ENCODE measurements at places on chromosomes 2 and 18. TPM values are rescaled to one million over a fixed set of nuclear protein-coding genes. Genes with fewer than 3 reads are reported as not detected.
A peak's percentile ranks its signal among the peaks of the same experiment; 100 is the strongest.

DNA sequence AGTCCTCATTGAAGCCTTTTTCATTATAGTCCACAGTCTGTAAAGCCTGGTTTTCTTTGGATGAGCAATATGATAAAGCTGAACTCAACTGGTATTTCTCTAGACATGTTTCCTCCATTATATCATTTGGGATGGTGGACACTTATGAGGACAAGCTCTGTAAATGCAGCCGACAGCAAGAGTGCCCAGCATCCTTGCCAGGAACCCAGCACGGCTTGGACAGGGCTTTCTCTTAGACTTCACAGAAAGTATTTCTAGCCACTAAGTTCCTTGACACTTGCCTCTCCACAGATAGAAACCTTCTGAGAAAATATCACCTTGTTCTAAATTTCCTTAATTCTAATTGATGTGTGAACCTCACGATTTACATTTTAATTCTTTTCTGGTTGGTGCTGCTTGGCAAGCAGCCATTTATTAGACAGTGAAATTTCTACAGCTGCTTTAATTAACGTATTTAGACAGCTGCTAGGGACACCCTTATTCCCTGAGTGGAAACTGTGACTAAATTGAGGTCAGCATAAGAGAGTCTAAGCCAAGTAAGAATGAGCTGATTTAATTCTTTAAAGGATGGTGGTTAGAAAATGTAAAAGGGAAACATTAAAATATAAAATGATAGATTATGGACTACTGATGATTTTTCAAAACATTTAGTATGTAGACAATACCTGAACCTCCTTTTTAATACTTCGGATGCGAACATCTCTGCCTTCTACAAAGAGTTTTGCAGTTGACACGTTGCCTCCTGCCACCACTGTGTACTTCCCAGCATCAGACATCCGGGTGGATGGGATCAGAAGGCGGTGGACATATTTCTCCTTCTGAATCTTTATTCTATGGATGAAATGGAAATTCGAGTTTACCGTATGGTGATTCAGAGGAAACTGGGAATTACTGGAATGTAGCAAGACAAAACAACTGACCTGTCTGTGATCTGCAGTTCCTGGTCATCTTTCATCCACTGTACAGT lies 39.8 kb downstream of the TTN start:
- no peaks in the 10 kb centered on the region for H3K27me3 ChIP-seq
- peaks cover 7% of the 10 kb centered on the region for H3K36me3 ChIP-seq
- H3K4me3 ChIP-seq = no peak overlapping the region
- DNase-seq = no peak
- no peaks in the 10 kb centered on the region for H3K4me1 ChIP-seq
- H3K27ac ChIP-seq = no peak overlapping the region

GRCh38 chr18:48811401-48811800 lies 139.4 kb downstream of the SMAD7 start:
- no peak overlapping the region for H3K4me3 ChIP-seq
- no peak for DNase-seq
- peaks cover 51% of the 10 kb centered on the region for H3K4me1 ChIP-seq

- no peaks in the 10 kb centered on the region for H3K36me3 ChIP-seq
- H3K4me1 ChIP-seq = no peaks in the 10 kb centered on the region
- no peak overlapping the region for H3K27ac ChIP-seq
- H3K4me3 ChIP-seq = no peak overlapping the region
These were observed 24.1 kb downstream of the CIDEA start for GRCh38 chr18:12278215-12278671.

DNA sequence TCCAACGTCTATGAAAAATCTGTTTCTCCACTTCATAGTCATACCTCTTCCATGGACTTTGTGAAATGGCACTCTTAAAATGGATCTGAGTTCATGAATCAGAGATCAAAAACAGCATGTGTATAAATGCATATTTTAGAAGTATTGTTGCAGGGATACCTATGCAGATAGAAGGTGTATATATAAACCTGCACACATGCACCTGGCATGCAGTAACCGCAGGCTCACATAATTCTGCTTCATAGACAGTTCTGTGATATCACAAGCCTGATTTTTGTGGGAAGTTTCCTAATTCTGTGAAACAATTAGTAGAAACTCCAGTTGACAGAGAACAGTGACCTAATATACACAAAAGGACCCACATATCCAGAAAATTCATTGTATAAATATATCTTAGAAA lies 421.7 kb downstream of the TGIF1 start:
- H3K4me1 ChIP-seq = no peaks in the 10 kb centered on the region
- no peak overlapping the region for H3K4me3 ChIP-seq
- no peaks in the 10 kb centered on the region for H3K36me3 ChIP-seq

GRCh38 chr2:8432706-8433336 lies 249.0 kb upstream of the ID2 start:
- peak overlapping the region; percentile 58 for H3K27ac ChIP-seq

DNA sequence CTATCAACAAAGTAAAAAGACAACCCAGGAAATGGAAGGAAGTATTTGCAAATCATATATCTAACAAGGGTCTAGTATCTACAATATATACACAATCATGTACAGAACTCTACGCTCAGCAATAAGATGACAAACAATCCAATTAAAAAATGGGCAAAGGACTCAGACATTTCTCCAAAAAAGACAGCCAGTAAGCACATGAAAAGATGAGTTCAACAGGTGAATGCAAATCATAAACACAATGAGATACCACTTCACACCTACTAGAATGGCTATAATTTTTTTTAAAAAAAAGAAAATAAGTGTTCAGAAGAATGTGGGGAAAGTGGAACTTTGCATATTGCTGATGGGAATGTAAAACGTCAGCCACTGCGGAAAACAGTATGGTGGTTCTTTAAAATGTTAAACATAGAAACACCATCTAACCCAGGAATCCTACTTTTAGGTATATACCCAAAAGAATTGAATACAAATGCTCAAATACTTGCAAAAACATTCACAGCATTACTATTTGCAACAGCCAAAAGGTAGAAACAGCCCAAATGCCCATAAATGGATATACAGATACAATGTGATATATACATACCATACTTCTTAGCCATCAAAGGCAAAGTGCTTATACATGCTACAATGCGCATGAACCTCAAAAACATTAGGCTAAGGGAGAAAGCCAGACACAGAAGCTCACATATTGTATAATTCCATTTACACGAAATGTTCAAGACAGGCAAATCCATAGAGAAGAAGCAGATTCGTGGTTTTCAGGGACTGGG lies 121.2 kb downstream of the CABYR start:
- H3K4me1 ChIP-seq = no peaks in the 10 kb centered on the region
- no peak overlapping the region for H3K4me3 ChIP-seq
- no peaks in the 10 kb centered on the region for H3K27me3 ChIP-seq
- no peak overlapping the region for H3K27ac ChIP-seq
- DNase-seq = no peak

DNA sequence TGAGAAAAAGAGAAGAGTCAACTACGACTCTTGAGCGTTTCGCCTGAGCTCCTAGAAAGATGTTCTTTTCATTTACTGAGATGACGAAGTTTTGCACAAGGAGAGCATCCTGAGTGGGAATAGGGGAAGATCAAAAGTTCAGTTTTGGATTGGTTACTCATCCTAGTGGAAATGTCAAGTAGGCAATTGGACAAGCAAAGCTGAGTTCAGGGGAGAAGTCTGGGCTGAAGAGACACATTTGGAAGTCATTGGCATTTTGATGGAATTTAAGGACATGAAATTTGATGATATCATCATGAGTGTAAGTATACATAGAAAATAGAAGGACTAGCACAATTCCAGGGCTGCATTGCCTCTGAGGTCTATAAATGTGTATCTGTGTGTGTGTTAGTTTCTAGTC lies 416.6 kb downstream of the RAD51AP2 start:
- no peak for DNase-seq
- no peaks in the 10 kb centered on the region for H3K4me1 ChIP-seq
- no peaks in the 10 kb centered on the region for H3K27me3 ChIP-seq
- H3K36me3 ChIP-seq = no peaks in the 10 kb centered on the region
- no peak overlapping the region for H3K4me3 ChIP-seq

- no peaks in the 10 kb centered on the region for H3K36me3 ChIP-seq
- no peak overlapping the region for H3K27ac ChIP-seq
- H3K4me3 ChIP-seq = no peak overlapping the region
- no peaks in the 10 kb centered on the region for H3K4me1 ChIP-seq
These were observed 355.6 kb downstream of the PAX3 start for GRCh38 chr2:221943076-221943810.

- no peak overlapping the region for H3K4me3 ChIP-seq
- peaks cover 7% of the 10 kb centered on the region for H3K4me1 ChIP-seq
- no peak for DNase-seq
- H3K36me3 ChIP-seq = peaks cover 70% of the 10 kb centered on the region
- no peak overlapping the region for H3K27ac ChIP-seq
- H3K27me3 ChIP-seq = no peaks in the 10 kb centered on the region
These were observed 16.5 kb downstream of the DNAJC27 start for GRCh38 chr2:24955232-24955631.

DNA sequence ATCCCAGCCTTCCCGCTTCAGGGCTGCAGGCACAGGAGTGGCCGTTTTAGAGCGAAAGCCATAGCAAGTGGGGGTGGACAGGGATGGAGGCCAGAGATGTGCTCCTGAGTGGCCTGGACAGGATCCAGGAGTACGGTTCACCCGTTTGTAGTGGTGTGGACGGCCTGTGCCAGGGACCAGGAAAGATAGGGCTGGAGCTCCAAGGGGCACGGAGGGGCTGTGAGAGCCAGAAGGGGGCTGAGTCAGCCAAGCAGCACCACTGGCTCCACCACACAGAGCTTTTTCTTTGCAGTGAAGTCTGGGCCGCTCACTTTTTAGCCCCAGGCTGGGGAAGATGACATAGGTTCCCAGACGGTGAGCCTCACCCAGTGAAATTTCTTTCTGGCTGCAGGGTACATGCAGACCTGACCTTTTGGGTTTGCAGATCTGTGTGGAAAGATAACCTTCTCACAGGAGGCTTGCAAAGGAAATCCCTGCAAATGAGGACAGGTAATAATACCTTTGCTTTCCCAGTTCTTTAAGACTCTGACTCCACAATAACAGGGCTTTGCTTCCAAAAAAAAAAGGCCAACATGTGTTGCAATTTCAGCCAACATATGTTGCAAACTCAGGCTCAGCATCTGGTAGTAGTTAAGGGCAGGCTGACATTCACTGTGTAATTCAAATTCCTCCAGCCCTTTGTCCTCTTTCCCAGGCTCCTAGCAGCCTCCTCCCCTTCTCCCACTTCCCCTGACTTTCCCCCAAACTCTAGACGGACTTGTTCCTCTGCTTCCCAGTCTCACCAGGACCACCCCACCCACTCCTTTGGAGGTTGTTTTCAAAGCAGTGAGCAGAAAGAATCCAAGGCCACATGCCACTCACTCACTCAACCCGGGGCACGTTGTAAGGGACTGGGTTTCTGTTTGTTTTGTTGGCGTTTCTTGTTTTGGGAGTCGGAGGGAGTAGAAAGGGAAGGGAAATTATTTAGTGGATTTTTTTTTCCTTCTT lies 20.3 kb upstream of the LAPTM4A start:
- H3K4me1 ChIP-seq = no peaks in the 10 kb centered on the region
- H3K36me3 ChIP-seq = no peaks in the 10 kb centered on the region
- peaks cover 6% of the 10 kb centered on the region for H3K27me3 ChIP-seq
- no peak overlapping the region for H3K27ac ChIP-seq
- no peak for DNase-seq

GRCh38 chr18:27577752-27578151 lies 392.6 kb upstream of the CHST9 start:
- no peak overlapping the region for H3K4me3 ChIP-seq
- no peak for DNase-seq
- H3K27ac ChIP-seq = no peak overlapping the region
- H3K4me1 ChIP-seq = no peaks in the 10 kb centered on the region
- H3K36me3 ChIP-seq = no peaks in the 10 kb centered on the region

- no peaks in the 10 kb centered on the region for H3K27me3 ChIP-seq
- H3K4me3 ChIP-seq = no peak overlapping the region
- no peaks in the 10 kb centered on the region for H3K36me3 ChIP-seq
- DNase-seq = peak; percentile 75
- H3K27ac ChIP-seq = no peak overlapping the region
These were observed 17.1 kb downstream of the TMEM185B start for GRCh38 chr2:120206022-120206581.

DNA sequence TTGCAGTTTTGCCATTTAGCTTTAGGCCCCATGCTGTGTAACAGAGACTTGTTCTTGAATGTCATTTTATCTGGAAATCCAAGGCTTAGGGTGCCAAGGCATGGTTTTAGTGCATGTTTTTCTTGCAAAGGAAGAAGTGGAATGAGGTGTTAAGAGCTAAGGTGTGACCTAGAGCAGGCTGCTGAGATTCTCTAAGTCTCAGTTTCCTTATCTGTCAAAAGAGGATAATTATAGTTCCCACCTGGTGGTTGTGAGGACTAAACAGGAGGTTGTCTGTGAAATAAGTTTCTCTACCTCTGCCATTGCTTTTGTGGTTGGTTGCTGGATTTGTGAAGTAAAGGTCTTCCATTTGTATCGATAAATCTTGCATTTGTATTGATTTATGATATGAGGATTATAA lies 82.0 kb downstream of the TANC1 start:
- no peak for DNase-seq
- peaks cover 3% of the 10 kb centered on the region for H3K27me3 ChIP-seq
- no peak overlapping the region for H3K4me3 ChIP-seq
- no peaks in the 10 kb centered on the region for H3K4me1 ChIP-seq

- peaks cover 21% of the 10 kb centered on the region for H3K27me3 ChIP-seq
- no peak overlapping the region for H3K4me3 ChIP-seq
- H3K36me3 ChIP-seq = peaks cover 3% of the 10 kb centered on the region
- H3K27ac ChIP-seq = no peak overlapping the region
These were observed 4.7 kb downstream of the SH3RF3 start for GRCh38 chr2:109133746-109134145.

SNORC gene
- total RNA-seq = 0.87 TPM

FNDC4 gene
- not detected for total RNA-seq

GPBAR1 gene
- 0.40 TPM for total RNA-seq

UGT1A8 gene
- total RNA-seq = not detected

EPB41L3 gene
- total RNA-seq = 13.4 TPM

NGEF gene
- total RNA-seq = 1.5 TPM

EFR3B gene
- total RNA-seq = 1.1 TPM

BCL11A gene
- 0.98 TPM for total RNA-seq

SEC11C gene
- 70.2 TPM for total RNA-seq
